ENCODE measurements at places on chromosomes 16 and 17.

- DNase-seq, result no peak
Observed at GRCh38 chr16:86970726-86971125, 346.5 kb downstream of the C16orf95 start.

GRCh38 chr16:4915226-4915761 is 21.7 kb downstream of the PPL start:
- no peak for DNase-seq

DNA sequence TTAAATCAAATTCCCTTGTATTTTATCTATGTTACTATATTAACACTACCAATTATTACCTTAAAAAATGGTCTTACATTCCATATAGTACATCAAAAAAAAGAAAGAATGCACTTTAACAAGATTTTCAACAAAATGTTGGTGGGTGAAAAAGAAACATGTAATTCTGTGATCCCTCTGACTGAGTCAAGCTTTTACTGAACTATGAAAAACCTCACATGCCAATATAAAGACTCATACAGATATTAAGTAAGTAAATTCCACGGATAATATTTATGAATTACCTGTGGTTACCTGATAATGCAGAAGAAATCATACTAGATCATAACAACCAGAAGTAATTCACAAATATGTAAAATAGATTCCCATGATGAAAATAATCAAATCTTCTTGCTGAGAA is 12.4 kb downstream of the COIL start:
- no peak for DNase-seq

DNA sequence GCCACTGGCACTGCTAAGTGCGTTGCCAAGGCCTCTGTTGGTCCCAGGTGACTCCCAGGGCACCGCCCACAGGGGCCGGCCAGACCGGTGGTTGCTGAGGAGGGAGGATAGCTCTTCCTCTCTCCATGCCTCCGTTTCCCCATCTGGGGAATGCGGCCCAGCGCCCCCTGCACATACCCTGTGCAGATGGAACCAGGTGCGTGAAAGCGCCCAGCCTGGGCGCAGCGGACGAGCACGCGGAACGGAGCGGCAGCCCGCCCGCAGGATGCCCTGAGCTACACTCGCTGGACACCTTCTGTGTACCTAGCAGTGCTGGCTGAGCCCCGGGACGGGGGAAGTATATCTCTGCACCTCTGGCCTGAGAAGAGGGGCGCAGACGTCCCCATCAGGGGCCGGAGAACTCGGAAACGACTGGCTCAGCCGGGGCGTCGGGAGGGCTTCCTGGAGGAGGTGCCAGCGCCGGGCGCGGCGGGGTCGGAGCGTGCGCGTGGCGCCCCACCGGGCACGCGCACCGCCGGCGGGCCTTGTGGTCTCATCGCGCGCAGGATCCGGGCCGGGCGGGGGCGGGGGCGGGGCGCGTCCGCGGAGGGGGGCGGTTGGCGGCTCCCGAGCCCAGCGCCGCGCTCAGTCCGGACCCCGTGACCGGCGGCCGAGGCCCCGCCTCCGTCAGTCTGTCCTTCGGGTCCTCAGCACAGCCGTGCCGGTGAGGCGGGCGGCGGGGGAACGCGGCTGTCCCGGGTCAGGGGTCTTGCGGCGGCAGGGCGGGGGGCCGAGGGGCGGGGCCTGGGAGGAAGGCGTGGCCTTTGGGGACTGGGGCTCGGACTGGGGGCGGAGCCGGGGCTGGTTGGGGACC is at the start of the genes CCDC78 and HAGHL:
CCDC78 (minus strand) TSS at position 6 of the 853 bp plus-strand sequence. CDS start 76 bp downstream, outside the sequence.
HAGHL (plus strand) TSS at position 669 of the 853 bp plus-strand sequence. CDS start 404 bp downstream, outside the sequence.
- no peak for DNase-seq

GRCh38 chr17:39365242-39365641 is 36.2 kb downstream of the FBXL20 start:
- DNase-seq, result no peak

DNA sequence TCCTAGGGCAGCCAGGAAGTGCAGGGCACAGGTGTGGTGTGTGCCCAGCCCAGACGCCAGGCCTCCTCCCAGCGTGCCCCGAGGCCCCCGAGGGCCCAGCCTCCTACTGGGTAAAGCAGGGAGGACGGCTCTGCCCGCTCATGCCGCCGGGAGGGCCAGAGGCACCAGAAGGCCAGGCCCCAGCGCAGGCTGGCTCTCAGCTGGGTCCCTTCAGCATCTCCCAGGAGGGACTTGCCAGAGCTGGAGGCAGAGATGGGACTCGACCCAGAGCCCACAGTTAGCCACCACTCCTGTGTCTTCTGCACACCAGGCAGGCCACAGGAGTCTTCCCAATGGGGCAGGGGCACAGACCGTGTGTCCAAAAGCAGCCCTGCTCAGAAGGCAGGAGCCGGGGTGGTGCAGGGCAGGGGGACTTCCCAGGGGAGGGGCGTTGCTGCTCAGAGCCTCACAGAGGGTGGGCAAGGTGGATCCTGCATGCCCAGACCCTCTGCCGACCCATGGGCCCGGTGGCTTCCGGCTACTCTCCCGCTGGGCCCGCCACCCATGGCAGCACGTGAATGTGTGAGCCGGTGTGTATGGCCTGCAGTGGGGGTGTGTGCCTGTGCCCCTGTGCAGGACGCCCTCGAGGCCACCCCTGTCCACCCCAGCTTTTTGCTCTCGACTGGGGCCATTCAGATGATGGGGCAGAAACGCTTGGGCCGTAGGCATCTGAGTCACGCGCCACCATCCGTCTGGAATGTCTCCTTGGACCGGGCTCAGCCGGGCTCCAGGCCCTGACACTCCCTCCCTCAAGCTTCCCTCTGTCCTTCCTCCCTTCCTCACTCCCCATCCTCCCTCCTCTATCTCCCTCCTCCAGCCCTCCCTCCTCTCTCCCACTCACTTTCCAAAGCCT is 5.7 kb upstream of the ZNF469 start:
- no peak for DNase-seq

DNA sequence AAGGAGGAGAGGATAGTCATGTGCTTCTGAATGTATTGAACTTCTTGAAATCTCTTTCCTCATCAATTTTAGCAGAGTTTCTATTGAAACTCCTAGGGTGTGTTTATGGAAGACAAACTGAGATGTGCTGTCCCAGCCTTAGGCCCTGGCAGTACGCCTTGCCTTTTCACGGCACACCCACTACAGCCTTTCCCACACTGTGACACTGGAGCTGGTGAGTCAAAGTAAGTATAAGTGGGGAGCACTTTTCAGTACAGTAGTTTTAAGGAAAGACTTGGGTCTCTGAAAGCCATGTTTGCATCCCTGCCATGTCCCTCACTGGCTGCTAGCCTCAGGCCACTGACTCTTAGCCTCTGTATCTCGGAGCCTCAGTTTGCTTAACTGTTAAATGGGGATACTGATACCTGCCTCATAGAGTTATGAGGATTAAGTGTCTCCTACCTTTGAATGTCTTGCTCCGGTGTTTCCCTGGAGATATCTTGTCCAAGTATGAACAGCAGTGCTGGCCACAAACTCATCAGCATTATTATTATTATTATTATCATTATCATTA is 144.7 kb upstream of the CRHR1 start:
- no peak for DNase-seq
